Left forelimb (tissue), 1 donor: ENCODE measurements at places on chromosomes 11 and 22.

GRCh38 chr22:38317122-38317994 is at the start of gene CSNK1E:
CSNK1E (minus strand) TSS chr22:38317433; CDS start chr22:38314157, 3,276 bp downstream.
- peak; percentile 84 for DNase-seq

DNA sequence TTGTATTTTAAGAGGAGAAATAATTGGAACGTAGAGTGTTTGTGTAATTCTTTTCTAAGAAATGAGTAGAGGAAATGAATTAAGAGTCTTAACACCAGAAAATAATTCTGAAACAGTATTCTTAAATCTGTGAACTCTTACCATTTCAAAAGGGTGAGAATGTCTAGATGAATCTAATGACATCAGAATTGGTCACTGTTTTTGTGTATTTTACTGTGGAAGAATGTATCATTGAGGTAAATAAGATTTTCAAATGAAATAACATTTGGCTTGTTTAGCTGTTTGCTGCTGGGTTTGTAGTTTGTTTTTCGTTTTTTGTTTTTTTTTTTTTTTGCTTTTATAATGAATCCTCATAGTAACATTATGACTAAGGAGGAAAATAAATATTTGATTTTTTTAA is 97.6 kb downstream of the EMSY start:
- no peak for DNase-seq

GRCh38 chr11:10641912-10642697 is 51.5 kb downstream of the IRAG1 start:
- DNase-seq = no peak

DNA sequence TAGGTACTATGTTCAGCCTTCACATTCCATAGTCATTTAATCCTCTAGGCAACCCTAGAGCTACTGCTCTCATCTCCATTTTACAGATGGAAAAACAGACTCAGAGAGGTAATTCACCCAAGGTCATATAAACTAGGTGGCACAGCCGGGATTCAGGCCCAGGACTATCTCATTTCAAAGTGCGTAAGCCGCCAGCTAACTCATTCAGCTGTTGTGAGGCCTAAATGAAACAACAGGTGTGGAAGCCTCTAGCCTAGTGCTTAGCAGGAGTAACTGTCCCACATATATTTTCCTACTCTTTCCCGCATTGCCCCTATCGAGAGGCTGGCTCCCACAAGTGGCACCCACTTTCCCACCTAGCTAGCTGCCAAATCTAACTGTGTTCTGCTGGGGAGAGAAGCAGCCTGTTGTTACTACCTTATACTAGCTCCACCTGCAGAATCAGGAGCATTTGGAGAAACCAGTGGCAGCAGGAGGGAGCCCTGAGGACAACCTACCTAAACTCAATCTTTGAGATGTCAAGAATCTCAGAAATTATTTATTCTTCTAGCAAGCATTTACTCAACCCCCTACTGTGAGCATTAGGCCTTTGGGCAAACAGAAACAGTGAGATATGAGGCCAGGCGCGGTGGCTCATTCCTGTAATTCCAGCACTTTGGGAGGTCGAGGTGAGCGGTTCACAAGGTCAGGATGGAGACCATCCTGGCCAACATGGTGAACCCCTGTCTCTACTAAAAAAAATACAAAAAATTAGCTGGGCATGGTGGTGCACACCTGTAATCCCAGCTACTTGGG is 20.9 kb downstream of the PRG3 start:
- no peak for DNase-seq

DNA sequence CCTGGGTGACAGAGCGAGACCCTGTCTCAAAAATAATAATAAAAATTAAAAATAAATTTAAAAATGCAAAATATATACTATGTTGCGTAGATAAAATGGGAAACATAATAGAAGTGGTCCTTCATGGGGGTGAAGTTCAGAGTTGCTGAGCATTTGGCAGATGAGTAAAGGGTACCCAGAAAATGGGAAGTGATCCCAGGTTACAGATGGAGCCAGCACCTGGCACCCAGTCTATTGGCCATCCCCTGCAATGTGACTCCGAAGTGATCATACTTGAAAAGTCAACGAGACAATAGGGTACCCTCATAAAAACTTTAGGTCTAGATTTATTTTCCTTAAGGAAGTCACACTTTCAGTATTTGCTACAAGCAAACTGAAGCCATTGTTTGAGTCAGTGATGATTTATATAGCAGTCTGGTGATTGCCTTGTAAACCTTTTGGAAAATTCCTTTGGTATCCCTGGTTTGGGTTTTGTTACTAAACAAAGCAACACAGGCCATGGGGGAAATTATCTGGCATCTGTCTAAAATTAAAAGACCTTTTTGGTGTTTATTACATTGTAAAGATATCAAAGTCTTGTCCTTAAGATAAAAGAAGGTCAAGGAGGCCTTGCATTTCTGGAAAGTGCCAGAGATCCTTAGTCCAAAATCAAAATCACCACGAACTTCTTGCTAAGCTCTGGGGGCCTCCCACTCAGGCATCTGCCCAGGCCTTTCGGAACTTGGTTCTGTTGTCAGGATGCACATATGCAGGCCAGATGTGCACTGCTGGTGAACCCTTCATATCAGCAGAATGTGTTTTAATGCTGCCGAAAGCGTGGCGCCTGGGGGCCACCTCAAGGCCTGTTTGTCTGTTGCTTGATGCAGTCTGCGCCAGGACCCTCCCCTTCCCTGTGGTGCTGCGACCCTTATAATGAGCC is 4.3 kb downstream of the SMARCB1 start:
- peak; percentile 74 for DNase-seq

DNA sequence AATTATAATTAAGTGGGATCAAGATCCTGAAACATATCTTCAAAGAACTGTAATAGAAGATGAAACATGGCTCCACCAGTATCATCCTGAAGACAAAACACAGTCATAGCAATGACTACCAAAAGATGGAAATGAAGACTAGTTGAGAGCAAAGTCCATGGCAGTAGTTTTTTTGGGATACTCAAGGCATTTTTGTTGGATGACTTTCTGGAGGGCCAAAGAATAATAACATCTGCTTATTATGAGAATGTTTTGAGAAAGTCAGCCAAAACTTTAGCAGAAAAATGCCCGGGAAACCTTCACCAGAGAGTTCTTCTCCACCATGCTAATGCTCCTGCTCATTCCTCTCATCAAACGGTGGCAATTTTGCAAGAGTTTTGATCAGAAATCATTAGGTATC is 809.4 kb upstream of the RAG2 start:
- no peak for DNase-seq

GRCh38 chr11:65559951-65560537 is 1.9 kb upstream of the LTBP3 start:
- DNase-seq = no peak

GRCh38 chr11:127023991-127024390 is 23.4 kb upstream of the KIRREL3 start:
- no peak for DNase-seq
